NCI-H187 treated with DMSO at 0.1 percent for 48 hours (cell line): ENCODE measurements at places on chromosomes 16 and 17.

GRCh38 chr17:49820773-49821172 is 27.1 kb downstream of the TAC4 start:
- no peak for DNase-seq

DNA sequence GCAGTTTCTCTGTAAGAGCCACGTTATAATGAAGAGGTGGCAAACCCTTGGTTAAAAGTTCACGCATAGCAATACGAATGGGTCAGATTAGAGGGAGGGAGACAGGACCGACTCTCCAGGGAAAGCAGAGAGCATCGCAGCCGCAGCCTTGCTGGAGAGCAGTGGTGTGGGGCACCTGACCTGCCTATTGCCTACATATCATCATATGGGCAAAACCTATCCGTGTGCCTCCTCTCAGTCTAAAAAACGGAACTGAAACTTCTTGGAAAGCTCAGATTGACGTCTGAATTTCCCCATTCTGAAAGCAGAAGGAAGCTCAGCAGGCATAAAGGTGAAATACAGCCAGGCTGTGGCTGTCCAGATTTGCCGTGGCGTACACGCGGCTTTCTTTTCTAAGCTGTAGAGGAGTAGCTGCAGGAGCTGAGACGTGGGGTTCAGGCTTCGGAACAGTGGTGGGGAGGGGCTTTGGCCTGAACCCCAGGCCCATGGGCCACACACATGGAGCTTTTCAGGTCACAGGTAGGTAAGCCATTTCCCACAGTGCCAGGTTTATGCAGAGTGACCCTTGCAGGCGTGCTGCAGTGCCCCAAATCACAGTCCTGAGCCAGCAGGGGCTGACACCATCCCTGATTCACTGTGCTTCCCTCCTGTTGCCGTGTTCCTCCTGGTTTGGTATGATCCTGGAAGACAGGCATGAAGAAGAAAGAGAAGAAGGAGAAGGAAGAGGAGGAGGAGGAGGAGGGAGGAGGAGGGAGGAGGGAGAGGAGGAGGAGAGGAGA is 41.6 kb upstream of the TNRC6C start:
- DNase-seq, result no peak

- no peak for DNase-seq
These were observed 32.7 kb downstream of the RHBDL3 start for GRCh38 chr17:32298298-32298697.

- DNase-seq, result no peak
These were observed 8.2 kb downstream of the WDR45B start for GRCh38 chr17:82640036-82640435.

DNA sequence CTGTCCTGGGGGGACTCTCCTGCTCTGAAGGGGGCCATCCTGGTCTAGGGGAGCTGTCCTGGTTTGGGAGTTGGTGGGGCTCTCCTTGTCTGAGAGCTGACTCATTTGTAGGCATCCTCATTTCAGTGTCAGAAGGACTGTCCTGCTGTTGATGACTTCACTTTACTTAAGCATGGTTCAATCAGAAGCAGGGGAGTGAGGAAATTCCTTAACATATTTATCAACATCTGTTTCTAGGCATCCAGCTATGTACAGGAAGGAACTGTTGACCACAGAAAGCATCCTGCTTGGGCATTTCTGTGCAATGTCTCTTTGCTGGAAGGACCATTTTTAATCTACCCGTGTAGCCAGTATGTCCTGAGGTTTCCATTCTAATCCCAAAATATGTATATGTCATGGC is 502.7 kb upstream of the HSBP1 start:
- DNase-seq, result no peak

DNA sequence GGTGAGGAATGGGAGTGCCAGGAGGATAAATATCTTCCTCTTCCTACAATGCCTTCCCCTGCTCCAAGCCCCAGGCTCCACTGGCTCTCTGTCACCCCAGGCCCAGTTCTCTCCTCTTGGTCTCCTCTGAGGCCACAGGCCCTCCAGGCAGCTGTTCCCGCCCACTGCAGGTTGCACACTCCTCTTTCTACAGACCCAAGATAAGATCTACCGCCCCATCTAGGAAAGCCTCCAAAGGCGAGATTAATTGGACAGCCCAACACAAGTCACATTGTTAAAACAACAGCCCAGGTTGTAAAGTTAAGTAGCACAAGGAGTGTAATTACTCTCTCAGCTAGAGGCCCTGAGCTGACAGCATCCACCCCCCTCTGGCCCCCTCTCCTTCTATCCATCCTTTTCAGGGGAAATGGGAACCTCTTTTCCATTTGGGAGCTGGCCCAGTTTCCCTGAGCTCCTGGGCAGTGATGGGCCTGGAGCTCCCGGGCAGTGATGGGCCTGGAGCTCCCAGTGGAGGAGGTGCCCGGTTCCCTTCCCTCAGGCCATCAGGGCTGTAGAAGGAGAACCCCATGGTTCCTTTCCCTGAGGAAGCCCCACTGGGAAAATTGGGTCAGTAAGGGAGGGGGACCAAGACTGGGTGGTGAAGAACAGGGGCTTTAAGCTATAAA is 7.3 kb downstream of the DLX4 start:
- no peak for DNase-seq
